ENCODE measurements at places on chromosomes 7 and 10. TPM values are rescaled to one million over a fixed set of nuclear protein-coding genes. Genes with fewer than 3 reads are reported as not detected.
A peak's percentile ranks its signal among the peaks of the same experiment; 100 is the strongest.

Gene CHPF2
- 8.0 TPM for polyA plus RNA-seq

DNA sequence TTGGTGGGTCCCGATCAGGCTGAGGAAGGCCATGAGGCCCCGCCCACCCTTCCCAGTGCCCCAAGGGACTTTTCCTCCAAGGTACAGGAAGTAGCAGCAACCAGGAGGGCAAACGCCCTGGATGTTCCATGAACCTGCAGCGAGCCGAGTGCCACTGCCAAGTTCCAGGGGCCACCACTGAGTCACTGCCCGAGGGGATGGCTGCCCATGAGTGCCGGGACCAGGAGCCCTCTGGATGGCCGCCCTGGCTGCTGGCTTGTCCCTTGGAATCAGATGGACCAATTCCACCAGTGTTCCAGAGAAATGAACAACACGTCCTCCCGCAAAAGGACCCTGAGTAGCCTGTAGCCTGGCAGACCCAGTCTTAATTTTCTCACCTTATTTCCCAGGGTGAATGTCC lies 74.2 kb downstream of the ZRANB1 start:
- peak; percentile 93 for DNase-seq

- no peak for DNase-seq
Measured at GRCh38 chr7:49403844-49404243, 369.6 kb upstream of the VWC2 start.

Gene SP8
- polyA plus RNA-seq: not detected

Gene MEST
- polyA plus RNA-seq: 2.8 TPM

DNA sequence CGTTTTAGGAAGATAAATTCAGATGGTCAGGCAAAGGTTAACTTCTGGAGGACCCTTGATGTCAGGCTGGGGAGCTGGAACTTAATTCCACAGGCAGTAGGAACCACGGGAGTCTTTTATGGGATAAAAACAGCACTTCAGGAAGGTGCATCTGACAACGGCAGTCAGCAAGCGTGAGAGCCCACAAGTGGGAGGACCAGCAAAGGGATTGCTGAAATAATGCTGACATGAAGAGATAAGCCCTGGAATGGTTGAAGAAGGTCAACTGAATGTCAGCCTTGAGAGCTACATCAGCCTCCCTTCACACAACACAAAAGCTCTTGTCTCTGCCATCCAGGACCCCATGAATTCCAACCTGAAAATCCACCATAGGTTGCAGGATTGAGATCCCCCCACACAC lies 138.8 kb downstream of the SORCS1 start:
- no peak for DNase-seq

DNA sequence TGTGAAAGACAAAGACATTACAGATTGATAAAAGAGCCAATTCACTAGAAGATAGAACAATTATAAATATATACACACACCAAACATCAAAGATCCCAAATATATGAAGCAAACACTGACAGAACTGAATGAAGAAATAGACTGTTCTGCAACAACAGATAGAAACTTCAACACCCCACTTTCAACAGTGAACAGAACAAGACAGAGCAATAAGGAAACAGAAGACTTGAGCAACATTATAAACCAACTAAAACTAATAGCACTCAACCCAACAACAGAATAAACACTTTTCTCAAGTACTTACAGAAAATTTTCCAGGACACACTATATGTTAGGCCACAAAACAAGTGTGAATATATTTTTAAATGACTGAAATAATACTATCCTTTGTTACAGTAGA lies 10.9 kb downstream of the CDCA7L start:
- DNase-seq: no peak

DNA sequence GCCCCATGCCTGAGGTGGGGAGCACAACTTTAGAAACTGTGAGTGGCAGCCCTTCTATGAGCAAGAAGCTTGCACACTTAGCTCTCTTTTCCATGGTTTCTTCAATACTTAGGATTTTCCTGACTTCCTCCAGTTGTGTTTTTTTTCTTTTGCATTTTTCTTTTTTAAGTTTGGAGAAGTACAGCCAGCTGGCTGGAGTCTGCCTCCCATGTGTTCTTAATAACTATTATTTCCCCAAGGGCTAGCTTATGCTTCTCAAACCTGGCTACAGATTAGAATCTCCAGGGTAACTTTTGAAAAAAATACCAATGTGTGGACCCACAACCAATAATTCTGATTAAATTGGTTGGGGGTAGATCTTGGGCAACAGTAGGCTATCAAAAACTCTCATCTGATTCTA lies 37.4 kb upstream of the MEOX2 start:
- no peak for DNase-seq
